ENCODE measurements at places on chromosomes 12 and 14.

- DNase-seq: peak; percentile 16
Measured at GRCh38 chr14:67734675-67735074, 33.0 kb downstream of the RDH12 start.

DNA sequence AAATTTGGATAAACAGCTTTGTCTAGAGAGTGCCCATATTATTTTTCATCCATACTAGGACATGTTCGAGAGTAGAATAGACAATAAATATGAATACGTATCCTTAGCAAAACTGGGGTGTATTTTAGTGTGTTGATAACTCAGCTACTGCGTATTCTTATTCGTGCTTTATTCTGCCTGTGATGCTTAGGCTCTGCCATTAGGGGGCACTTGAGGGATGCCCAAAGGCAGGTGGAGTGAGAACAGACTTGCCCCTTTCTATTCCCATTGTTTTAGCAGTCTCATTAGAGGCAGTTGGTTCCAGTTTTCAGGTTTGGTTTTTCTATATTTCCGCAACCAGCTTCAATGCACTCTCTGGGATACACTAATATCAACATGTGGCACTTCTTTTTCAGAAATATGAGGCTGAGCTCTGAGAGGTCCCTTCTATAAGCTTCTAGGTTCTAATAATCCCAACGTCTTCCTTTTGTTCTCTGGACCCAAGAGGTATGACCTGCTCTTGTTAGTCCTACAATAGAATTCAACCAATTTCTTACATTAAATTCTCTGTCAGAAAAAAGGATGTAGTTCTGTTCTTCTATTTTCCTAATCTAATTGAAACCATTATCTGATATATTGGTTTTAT lies 985.7 kb upstream of the FBXO33 start:
- no peak for DNase-seq

DNA sequence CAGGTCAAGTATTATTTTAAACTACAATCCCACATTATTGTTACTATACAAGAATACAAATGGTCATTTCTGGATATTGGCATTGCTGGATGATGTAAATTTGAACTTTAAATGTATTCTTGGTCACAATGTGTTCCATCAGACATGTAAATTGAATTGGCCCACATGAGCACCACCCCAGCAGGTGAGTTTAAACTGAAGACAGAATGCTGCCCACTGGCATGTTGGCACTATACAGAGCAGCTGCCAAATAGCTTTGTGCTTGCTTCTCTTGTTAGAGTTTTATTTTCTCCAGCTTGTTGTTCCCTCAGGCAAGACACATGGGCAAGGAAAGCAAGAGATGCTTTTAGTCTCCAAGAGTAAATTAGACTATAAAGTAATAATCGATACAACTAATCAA lies 98.6 kb downstream of the C12orf50 start:
- DNase-seq: peak; percentile 36

DNA sequence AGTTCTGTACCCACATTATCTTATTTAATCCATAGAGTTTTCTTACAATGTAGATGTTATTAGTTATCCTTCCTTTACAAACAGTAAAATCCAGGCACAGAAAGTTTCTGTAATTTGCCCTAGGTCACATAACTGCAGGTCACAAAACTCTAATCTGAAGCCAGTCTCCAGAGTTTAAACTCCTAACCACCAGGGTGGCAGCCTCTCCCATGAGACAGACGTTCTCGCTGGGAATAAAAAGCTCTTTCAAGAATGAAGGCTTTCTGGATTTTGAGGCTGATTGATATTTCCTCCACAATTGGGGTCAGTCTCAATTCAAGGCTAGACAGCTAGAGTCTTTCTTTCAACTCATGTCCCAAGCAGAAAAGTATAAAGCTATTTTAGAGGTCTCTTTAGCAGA lies 95.8 kb upstream of the PLEKHG7 start:
- DNase-seq: no peak

DNA sequence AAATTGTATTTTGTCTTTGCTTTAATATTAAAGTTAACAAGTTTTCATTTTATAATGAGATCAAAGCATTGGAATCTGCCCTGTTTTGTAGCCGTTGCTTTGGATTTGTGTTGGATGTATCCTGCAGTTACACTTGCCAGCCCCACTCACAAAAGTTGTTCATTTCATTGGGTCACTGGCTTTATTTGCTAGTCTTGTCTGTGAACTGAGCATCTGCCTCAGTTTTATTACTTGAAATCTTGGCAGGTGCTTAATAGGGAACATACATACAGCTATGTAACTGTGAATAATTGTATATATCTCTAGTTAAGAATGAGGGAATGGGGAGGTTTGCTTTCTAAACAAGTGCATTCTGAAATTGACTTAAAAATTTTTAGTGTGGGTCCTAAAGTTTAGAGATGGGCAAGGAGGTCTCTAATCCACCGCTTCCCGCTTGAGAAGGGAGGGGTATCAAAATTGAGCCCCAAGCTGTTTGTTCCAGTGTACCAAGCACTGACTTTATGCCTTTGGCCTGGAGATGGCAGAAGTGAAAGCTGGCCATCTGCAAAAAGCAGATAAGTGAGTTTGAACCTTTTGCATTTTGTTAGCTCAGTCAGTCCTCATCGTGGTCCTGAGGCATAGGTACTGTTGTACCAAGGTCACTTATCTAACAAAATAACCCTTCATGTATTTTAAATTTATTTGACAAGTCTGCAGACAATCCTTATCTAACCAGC lies 9.3 kb downstream of the EIF5 start:
- DNase-seq: no peak

DNA sequence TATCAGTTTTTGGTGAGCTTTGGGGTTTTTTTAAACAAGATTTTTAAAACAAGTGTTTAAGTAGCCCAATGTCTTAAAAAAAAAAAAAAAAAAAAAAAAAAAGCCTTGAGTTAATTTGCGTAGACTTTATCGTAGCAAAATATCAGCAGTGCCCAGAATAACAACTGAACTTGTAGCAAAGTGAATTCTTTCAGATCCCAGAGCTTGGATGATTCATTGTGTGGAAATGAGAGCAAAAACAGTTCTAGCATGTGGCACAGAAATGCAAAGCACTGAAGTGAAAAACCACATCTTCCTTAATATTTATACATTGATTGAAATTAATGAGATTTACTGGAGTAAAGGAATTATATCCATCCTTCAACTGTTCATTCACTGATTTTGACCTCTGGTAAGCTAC lies 258.1 kb downstream of the EGLN3 start:
- DNase-seq: peak; percentile 29

DNA sequence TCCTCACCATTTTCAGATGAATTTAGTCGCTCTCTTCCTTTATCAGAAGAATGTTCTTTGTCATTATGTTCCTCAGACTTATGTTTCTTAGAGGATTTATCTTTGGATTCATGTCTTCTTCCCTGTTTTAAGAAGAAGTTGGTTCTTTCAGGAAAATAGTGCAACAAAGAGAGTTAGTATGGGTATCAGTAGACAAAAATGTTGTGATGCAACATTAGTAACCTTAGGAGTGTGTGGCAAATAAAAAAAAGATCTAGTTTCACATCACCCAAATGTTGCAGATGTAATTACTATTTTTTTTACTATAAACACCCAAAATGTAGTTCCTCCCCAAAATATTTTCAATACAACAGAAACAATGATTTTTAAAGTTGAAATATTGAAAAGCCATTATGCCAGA lies 7.8 kb downstream of the RSRC2 start:
- DNase-seq: no peak

GRCh38 chr12:119528241-119528640 lies 65.3 kb upstream of the TMEM233 start:
- DNase-seq: peak; percentile 14

DNA sequence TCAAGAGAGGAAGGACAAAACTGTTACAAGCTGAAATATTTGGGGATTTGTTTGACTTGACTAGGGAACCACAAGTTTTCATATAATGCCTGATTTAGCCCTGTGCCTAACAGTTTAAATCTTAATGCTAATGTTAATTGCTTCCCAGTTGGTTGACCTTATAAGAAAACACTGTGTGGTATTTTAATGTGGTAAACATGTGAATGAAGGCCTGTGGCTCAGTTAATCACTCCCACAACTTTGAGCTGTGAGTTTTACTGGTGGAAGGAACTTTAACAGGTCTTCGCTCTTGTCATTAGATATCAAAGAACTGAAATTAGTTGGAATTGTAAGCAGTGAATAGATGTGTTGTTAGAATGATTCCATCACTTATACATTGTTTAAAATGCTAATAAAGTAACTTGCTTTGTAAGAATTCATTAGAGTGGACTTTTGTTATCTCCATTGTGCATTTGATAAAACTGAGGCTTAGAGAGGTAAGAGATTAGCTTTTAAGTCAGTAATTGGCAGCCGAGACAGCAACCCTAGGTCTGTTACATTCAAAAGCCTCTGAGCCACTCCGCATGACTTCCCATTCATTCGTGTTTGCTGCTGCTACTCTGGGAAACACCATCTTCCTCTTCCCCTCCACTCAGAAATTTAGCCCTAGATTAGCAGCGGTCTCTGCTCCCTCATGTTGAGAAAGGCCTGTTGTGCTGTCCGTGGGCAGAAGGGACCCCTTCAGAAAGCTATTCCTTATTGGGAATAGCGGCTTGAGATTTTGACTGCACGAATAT lies 1.0 kb upstream of the TBK1 start:
- peak; percentile 14 for DNase-seq

DNA sequence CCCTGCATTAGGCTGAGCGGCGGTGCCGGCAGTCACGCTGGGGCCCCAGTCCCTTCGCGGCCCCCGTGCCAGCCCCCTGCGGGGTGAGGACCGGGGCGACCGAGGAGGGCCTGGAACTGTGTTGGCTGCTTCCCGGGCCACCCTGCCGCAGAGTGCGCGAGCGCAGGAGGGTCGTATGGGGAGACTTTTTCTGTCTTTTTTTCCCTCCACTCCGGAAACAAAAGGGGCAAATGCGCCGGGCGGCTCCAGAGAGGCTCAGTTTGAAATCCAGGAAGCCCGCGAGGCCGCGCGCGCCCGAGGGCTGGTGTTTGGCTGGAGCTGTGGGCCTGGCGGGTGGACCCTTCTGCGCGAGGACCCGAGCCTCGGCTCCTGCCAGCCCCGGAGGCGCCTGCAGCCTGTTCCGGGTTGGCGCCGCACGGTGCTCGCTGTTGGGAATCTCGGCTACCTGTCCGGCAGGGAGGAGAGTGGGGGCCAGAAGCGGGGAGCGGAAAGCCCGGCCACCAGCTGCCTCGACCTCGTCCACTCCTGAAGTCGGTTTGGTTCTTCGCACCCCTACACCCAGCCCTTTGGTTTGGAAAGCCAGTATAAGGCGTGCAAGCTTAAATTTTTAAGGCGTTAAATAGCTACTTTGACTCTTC lies 638 bp downstream of the PLEKHG3 start:
- DNase-seq: peak; percentile 8

GRCh38 chr12:49895773-49896172 lies 7.9 kb downstream of the FAIM2 start:
- no peak for DNase-seq

- DNase-seq: peak; percentile 62
Measured at GRCh38 chr12:53006810-53007309, 604 bp downstream of the EIF4B start.

DNA sequence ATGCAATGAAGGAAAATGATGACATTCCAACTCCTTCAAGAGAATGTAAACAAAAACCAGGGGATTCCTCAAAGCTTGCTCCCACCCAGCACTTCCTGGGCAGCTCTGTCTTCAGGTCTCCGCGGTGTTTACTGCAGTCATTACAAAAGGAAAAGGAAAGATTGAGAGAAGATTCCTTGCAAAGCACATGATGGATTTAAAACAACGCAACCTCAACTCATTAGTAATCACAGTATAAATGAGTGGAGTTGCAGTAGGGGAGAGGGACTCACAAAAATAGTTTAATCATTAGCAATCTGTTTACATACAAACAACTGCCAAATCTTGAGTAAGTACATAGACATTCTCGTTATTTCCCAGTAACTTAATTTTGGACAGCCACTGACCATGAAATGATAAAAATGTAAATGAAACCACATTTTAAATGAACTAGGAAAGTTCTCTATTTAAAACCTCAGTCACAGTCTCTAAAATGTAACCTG lies 49.7 kb upstream of the OVCH1 start:
- peak; percentile 46 for DNase-seq

DNA sequence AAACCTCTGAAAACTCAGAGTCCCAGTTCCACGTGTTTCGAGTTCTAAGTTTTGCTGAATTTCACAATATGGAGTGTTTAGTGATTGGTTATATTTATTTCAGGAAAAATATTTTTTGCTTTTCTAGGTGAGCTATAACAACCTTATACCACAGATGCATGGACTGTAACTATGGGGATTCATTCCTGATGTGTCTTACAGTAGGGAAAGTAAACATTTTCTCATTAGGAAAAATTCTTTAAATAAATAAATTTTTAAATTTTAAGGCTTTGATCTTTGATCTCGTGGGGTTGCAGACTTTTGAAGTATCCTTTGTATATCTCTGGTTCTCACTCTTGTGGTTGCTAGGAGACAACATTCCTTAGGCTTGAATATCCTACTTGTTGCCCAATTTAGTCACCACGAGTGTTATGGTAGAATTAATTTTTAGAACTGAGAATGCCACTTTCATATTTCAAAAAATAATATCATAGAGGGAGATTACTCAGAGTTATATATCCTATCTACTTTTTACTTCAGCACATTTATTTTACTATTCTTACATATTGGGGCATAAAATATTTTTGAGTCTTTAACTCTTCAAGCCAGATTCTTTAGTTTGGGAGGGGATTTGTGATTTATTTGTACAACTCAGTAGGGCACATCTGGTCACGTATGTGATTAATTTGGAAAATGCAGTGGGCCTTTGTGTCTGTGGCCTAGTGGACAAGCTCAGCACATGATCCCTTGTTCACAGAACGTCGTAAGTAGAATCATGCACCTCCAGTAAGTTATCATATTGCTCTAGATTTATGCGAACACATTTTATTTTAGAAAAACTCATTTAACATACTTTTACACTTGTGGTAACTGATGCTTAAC lies 224.0 kb downstream of the TTC6 start:
- peak; percentile 89 for DNase-seq

GRCh38 chr12:22625762-22626294 lies 857 bp downstream of the ETNK1 start:
- peak; percentile 41 for DNase-seq

DNA sequence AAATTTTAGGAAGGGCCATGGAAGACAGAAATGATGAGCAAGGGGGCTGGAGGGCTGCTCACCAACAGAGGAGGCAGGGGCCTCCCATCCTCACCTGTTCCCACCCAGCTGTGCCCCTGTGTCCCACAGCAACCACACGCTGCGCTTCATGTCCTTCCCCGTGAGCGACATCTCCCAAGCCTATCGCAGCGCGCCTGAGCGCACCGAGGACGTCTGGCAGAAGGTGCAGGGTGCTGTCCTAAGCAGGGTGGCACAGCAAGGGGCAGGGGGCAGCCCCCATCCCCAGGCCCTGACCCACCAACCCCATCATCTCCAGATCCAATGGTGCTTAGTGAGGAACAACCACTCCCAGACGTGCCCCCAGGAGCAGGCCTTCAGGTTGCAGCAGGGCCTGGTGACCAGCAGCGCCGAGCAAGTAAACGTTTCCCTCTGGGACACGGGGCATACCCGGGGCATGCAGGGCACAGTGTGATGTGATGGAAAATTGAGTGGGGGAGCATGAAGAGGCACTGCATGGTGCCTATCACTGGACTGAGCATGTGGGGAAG lies 8.1 kb downstream of the CARMIL3 start:
- DNase-seq: no peak

Data from LHCN-M2 (cell line).